ENCODE measurements at places on chromosomes 1 and 21.

- DNase-seq: no peak
Measured at GRCh38 chr1:225458222-225458631, 30.4 kb upstream of the LBR start.

DNA sequence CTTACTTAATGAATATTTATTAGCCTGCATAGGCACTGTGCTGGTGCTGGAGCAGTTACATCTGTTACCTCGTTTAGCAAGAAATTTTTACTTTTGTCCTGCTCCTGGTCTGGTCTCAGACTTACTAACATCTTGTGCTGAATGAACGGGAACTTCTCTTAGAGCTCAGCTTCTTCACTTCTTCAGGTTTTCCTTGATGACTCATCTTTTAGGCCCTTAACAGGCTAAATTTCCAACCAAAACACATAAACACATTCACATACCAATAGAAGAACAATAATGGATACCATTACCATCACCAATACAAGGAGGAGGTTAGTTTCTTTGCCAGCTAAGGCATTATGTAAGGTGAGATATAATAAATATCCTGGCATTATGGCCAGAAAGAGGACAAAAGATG, 68.9 kb downstream of the IFI44 start:
- DNase-seq: no peak

DNA sequence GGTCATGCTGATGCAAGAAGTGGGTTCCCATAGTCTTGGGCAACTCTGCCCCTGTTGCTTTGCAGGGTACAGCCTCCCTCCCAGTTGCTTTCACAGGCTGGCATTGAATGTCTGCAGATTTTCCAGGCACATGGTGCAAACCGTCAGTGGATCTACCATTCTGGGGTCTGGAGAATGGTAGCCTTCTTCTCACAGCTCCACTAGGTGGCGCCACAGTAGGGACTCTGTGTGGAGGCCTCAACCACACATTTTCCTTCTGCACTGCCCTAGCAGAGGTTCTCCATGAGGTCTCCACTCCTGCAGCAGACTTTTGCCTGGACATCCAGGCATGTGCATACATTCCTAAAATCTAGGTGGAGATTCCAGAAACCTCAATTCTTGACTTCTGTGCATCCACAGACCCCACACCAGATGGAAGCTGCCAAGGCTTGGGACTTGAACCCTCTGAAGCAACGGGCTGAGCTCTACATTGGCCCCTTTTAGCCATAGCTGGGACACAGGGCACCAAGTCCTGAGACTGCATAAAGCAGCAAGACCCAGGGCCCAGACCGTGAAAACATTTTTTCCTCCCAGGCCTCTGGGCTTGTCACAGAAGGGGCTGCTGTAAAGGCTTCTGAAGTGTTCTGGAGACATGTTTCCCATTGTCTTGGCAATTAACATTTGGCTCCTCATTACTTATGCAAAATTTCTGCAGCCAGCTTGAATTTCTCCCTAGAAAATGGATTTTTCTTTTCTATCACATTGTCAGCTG, 466.2 kb upstream of the PBX1 start:
- DNase-seq: no peak

DNA sequence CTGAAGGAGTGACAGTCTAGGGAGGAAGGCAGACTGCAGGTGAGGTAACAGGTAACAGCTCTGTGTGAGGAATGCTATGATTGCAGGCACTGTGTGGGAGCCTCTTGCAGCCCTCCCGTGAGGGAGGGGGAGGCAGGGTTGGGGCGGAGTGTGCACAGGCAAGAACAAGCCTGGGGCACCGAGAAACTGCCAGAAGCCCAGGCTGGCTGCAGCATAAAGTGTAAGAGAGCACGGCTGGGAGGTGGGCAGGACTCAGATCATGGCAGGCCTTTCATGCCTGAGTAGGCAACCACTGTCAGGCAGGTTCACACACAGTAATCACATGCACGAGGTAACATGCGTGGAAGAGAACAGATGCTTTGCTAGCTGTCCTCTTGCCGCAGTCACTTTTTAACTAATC, 11.3 kb upstream of the RHEX start:
- DNase-seq: no peak

GRCh38 chr21:45550522-45551210, 8.4 kb upstream of the SLC19A1 start:
- DNase-seq: peak; percentile 58

DNA sequence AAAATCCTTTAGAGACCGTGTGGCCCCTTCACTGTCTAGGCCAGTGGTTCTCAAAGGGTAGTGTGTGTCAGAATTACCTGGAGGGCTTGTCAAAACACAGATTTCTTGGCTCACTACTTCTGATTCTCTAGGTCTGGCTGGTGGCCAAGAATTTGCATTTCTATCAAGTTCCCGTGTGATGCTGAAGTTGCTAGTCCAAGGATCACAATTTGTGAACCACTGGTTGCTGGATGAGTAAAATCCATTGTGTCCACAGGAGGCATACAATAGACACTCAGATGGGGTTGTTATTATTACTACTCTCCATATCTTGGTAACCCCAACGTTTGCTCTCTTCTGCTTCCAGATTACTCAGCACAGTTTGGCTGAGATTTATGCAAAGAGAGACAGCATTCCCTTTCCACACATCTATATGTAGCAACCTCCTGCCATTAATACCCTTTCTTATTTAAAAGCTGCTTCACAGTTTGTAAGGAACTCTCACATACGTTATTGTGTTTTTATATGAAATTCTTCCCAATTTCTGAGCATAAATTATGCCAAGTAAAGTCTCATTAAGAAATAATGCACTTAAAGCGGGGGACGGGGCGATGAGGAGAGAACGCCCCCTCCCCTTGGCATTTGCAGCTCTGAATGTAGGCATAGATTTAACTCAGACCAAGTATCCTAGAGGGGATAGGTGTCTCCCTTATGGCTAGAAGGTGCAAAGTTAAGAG, 720 bp upstream of the TMCC2 start:
- DNase-seq: no peak

DNA sequence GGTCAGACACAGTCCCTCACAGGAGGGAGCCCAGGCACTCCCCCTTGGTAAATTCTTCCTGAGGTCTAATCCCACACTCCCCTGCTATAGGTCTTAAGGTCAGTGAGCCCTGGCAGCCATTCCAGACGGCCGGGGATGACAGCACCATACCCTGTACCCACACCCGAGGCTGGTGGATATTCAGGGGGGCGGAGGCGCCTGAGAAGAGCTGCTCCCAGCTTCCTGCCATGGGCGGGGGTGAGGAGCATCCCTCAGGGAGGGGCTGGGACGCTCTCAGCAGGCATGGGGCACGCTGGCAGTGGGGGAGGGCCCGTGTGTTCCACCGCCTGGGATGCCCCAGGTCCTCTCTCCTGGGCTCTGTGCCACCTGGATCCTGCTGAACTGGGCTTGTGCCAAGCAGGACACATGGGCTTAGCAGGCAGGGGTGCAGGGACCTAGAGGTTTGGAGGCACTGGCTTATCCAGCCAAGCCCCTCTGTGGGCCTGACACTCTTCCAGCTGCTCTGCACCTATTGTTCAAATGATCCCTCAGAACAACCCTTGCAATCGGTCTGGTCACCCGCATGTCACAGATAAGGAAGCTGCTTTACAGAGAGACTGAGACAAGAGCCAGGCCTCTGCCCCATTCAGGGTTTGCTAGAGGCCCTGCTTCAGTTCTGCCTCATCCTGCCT, 5.7 kb upstream of the ADGRB2 start:
- DNase-seq: no peak

DNA sequence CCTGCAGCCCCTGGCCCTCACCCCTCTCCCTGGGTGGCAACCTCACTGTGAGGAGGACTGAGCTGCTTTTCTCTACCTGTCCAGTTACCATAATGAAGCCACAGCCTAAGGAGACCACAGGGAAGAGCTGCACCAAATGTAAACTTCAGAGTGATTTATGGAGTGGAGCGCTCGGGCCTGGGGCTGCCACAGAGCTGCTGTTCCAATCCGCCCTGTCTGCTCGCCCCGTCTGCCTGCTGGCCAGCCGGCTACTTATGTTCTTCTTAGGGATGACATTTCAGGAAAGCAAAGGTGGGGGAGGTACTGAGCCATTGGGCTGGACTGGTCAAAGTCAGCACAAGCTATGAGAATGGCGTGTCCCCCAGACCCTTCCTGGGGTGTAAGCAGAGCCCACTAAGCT, 17.9 kb downstream of the SYT6 start:
- DNase-seq: no peak

DNA sequence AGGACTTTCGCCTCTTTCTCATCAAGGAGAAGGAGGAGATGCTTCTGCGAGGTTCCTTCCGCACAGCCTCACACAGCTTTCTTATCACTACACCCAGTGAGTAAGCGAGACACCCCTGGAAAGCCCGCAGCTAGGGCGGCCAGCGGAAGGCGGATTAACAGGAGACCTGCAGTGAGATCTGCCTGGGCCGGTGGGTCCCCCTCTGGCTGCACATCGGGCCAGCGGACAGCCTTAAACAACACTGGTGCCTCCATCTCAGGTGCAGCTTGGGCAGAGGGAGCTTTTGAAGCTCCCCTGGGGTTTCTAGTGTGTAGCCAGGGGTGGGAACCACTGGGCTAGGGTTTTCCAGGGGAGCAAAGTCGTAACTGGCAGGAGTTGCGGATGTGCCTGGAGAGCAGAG, 17.5 kb upstream of the MTARC1 start:
- no peak for DNase-seq

DNA sequence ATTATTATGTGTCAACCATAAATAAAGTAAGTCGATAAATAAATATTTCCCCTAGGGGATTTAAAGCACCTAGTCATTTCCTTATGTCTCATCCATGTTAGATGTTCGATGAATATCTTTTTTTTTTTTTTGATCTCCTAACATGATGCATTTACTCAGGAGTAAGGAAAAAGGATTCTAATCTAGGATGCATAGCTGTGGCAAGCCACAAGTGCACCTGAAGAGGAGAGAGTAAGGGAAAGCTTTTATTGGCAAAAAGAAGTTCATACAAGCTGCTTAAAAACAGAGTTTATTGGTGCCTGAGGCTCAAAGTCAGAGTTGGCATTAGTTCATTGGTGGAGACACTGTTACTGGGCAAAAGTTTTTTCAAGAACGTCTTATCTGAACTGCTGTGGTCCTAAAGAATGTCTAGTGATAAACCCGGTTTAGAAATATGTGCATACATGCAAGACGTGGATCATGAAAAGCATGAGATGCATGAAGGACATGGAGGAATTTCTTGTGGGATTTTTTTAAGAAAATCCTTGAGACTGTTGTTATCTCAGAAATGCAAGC, 51.7 kb downstream of the SWT1 start:
- no peak for DNase-seq

- DNase-seq: no peak
Measured at GRCh38 chr1:156422602-156423091, 53.6 kb downstream of the RHBG start.

- no peak for DNase-seq
Measured at GRCh38 chr1:184781941-184782340, 27.3 kb upstream of the EDEM3 start.

- DNase-seq: no peak
Measured at GRCh38 chr1:241658081-241658793, 6.2 kb downstream of the WDR64 start.

GRCh38 chr21:37683396-37684114, 232.7 kb downstream of the KCNJ6 start:
- DNase-seq: no peak

DNA sequence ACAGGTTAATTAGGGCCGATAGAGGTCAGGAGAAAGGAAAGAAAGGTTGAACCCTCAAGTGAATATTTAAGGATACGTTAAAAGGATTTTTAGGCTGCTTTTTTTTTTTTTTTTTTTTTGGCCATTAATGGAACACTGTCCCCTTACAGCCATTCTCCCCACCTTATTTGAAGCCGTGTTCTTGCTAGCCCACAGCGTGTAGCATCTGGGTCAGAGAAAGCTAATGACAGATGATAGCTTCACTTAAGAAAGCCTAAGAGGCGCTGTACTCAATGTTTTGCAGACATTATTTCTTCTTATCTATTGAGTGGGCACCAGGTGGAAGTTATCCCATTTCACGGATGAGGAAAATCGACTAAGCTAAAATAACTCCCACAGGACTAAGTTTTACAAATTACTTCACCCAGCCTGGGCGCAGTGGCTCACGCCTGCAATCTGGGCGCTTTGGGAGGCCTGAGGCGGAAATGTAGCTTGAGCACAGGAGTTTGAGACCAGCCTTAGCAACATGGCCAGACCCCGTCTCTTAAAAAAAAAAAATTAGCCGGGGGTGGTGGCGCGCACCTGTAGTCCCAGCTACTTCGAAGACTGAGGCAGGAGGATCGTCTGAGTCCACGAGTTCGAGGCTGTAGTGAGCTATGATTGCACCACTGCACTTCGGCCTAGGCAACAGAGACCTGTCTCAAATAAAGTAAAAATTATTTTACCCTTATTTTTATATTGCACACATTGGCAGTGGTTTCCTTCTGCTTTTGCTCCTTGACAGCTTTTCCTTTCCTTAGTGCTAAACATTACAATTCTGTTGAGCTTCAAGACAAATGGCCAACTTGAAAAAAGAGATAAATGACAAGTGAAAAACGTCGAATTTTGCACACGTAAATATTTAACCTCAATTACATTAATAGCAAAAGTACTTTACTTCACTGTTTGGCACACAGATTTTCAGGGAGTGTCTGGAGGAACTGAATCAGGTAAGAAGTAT, 1.1 kb upstream of the PHTF1 start:
- DNase-seq: no peak

- DNase-seq: no peak
Measured at GRCh38 chr1:219405531-219406331, 207.2 kb downstream of the ZC3H11B start.

DNA sequence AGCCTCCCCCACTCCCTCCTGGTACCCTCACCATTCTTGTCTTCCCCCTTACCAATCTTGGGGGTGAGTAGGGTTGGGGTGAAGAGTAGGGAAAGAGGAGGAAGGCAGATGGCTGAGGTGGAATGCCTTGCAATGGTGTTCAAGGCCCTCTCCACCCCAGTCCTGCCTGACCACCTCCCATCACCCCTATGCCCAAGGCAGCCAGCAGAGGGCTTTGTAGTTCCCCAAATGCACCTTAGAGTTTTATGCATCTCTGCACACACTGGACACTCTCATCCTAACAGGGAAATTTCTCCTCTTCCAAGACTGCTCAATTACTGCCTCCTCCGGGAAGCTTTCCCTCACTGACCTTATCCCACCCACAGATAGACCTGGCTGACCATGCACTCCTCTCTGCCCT, 15.4 kb downstream of the KIF17 start:
- DNase-seq: no peak

GRCh38 chr1:76070538-76070937, 4.0 kb upstream of the ST6GALNAC3 start:
- no peak for DNase-seq

Data from stimulated activated CD4-positive, alpha-beta T cell treated with anti-CD3 and anti-CD28 coated beads, Interleukin-15, amount 100 ng/mL, for 48 hours (primary cell).